Esophagus squamous epithelium (tissue), 5 donors: ENCODE measurements at places on chromosomes 6 and 20.

- DNase-seq, result no peak
These were observed 108.5 kb upstream of the FLRT3 start for GRCh38 chr20:14445902-14446301.

DNA sequence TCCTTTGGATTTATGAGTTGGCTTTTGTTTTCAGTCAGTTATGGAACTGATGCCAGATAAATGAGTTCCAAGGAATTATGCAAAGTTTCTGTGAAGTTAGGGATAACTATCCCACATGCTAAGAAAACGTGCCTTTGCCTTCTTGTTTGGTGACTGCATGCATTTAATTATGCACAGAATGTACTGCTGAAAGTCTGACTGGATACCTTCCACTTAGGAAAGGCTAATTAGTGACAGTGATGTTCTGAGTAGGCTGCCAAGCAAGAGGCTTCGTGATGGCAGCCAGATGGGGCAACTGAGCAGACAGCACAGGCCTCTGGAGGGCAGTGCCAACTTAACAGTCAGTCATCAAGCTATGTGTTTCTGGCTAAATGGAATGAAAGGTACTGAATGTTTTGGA lies 289.9 kb downstream of the CD109 start:
- DNase-seq, result no peak

- DNase-seq, result no peak
These were observed 18.1 kb downstream of the STXBP5 start for GRCh38 chr6:147222160-147222838.

- no peak for DNase-seq
These were observed 1.8 kb upstream of the ABT1 start for GRCh38 chr6:26594730-26595632.

GRCh38 chr6:166526937-166527336 lies 59.5 kb downstream of the RAMACL start:
- DNase-seq, result no peak

GRCh38 chr20:23390091-23390774 lies 28.3 kb downstream of the GZF1 start:
- DNase-seq, result no peak

DNA sequence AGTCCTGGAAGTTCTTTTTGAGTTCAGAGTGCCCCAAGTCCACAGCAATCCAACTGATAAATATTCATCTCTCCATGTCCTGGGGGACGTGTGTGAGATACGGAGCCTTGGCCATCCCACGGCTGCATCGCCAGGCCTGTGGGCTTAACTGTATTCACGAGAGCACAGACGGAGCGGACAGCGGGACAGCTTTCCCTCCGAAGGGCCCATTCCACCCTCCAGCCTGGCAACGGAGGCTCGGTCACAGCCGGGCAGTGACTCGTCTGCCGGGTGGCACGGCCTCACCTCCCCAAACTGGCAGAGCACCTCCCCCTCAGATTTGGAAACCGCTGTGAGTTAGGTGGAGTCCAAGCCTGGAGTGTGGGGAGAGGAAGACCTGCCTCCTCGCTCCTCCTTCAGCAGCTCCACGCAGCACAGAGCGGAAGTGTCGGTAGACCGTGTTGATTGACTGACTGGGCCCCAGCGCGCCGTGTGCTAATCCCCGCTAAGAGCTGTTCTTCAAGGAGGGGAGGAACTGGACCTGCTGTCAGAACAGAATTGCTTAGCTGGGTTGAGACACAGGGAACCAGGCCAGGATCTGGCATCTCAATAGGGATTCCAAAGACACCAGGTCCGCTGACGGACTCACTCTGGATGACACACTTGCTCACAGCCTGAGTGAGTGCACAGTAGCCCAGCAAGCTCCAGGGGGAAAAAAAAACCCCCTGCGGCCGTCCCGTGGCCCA lies 10.9 kb downstream of the FOXF2 start:
- no peak for DNase-seq

- no peak for DNase-seq
These were observed 91.7 kb downstream of the NCR2 start for GRCh38 chr6:41426888-41427641.

DNA sequence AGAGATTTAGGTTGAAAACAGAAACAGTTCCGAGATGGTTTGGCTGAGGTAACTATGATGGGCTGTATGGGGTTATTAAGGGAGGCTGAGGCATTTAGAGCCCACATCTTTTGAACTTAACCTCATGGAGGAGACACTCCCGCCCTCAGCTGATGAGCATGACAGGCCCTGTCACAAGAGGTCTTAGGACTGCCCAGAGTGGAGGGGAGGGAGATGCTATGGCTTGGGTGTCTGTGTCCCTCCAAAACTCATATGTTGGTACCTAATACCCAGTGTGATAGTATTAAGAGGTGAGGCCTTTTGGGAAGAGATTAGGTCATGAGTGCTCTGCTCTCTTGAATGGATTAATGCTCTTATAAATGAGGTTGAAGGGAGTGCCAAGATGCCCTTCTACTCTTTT lies 126.6 kb downstream of the CDC5L start:
- DNase-seq, result no peak

DNA sequence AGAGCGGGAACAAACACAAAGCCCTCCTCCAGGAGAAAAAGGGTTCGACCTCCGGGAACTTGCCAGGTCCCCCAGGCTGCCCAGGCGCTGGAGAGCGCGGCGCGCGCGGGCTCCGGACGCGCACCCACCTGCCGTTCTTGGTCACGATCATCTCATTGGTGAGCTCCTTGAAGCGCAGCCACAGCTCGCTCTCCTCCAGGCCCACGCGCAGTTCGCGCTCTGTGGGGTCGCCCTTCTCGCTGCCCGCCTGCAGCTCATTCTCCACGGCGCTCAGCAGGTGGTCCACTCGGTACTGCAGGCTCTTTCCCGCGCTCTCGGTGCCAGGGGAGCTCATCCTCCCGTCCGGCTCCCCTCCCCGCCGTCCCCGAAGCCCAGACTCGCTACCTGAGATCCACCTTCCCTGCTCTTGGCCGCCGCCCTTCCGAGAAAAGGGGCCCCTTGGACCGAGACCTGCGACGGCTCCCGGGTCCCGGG lies 356 bp downstream of the TBXT start:
- DNase-seq, result no peak

- DNase-seq, result no peak
These were observed 38.1 kb upstream of the FAM135A start for GRCh38 chr6:70375166-70375565.

DNA sequence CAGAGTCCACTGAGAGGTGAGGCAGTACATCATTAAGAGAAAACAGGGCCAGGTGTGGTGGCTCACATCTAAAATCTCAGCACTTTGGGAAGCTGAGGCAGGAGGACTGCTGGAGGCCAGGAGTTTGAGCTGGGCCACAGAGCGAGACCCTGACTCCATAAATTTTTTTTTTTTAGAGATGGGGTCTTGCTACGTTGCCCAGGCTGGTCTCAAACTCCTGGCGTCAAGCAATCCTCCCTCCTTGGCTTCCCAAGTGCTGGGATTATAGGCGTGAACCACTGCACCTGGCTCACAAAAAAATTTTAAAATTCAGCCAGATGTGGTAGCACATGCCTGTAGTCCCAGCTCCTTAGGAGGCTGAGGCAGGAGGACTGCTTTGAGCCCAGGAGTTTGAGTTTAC lies 17.3 kb downstream of the PPIL1 start:
- DNase-seq, result no peak

GRCh38 chr6:142015011-142015410 lies 117.7 kb upstream of the GJE1 start:
- DNase-seq, result no peak

GRCh38 chr20:36950414-36951197 lies 902 bp downstream of the SAMHD1 start:
- DNase-seq, result no peak

GRCh38 chr6:14228571-14228970 lies 111.0 kb downstream of the CD83 start:
- no peak for DNase-seq

DNA sequence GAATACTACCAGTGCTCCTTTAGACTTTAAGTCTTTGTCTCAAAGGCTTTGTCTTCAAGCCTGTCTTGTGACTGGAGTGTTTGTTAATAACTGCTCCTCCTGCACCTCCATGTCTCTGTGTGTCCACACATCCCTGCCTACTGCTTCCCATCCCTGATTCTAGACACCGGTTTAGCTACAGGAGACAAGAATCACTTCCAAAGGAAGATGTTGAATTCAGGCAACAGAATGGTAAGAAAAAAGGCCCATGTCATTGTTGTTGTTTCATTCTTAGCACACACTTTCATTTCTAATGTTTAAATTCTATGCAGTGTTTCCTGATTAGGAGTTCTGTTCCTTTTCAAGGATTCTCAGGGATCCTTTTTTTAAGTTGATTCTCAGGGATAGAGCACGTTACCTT lies 293.6 kb upstream of the STXBP5 start:
- no peak for DNase-seq

DNA sequence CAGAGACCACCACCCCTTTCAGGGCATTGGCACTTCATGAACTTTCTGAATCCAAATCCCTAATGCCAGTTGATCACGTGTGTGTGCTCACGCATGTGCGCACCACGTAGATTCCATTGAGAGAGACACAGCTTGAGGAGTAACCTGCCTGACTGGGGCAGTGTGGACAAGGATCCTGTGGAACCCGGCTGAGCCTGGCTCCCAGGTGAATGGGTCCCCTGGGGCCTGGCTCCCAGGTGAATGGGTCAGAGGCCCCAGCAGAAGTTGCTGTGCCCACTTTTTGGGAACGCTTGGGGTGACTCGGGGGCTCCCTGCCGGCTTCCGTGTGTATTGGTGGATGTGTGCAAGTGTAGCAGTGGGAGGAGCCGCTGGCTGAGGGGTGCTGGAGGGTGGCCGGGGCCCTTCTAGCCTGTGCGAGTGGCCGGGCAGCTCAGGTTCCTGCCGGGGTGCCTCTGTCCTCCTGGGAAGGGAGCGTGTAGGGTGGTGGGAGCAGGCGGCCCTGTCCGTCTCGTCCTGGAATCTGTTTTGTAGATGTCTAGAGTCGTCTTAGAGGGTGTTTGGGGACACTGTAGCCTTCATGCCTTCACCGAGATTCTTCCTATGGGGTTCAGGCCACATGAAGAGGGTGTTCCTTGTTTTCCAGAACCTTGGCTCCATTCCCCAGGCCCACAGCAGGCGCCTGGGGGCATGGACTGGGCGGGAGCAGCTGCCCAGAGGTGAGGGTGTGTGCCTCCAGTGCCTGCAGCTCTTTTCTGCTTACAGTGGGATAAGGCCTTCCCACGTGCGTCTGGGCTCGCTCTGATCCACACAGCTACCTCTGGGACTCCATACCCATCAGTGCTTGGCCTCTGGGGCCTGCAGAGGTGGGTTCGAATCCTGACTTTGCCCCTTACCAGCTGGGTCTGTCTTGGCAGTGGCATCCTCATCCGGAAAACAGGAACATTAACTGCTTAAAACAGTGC lies 3.2 kb downstream of the RBM38 start:
- no peak for DNase-seq

DNA sequence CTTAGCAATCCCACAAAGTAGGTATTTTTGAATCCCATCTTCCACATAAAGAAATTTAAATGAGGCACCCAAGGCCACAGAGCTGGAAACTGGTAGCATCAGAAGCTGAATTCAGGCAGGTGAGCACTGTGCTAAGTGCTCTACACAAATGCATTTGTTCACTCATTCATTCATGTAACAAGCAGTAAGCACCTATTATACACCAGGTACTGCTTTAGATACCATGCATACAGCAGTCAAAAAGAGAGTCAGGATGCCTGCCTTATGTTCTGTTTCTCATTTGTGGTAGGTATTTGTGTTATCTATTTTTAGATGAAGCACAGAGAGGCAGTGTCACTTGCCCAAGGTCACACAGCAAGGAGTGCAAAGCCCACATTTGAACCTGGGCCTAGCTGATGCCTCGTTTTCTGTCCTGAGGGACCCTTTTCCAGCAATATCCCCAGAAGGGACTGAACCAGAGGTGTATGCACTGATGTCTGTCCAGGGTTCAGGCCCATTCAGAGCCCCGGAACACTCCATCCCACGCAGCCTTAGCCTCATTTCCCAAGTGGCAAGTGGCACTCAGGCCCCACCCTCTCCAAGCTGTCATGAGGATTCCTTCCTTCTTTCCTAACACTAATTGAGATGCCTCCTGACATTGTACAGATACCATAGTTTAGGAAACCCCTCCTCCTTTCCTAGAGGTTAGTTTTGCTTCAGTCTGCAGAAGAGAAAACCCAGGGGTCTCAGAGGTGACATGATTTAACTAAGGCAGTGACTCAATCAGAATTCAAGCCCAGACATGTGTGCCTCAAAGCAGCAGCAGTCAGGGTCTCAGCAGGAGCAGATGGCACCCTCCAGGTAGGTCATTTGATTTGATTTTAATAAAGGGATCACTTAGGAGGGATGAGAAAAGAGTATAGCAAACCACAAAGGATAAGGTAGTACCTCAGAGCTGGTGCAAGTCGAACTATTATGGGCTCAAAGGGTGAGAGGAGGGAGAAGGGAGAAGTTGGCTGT lies 61.2 kb upstream of the SIRPA start:
- DNase-seq, result no peak

DNA sequence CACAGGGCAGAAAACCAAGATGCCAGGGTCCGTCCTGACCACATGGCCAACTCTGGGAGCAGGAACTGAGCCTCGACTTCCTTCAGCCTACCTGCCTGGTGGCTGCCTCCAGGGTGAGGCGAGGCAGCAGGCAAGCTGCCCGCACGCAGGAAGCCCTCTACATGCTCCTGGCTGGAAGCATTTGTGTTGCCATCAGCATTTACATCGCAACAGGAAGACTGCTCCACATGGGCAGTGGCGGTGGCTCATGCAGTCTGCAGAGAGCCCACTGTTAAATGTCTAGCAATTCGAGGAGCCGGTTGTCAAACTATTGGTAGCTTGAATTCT lies 233.8 kb downstream of the SYNDIG1 start:
- DNase-seq, result no peak

DNA sequence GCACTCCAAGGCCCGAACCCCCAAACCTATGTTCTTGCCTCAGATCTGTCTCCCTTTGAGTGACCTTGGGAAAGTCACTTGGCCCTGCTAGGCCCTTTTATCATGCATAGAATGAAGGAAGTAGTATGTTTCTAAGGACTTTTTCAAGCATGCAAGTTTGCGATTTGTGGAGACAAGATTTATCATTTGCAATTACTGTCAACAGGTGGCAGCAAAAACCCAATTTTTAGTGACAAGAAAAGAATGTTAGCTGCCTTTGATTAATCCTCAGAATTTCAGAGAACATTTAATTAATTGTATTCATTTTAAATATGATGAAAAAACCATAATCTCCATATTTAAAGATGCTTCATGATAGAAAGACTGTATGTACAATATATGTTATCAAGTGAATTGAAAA lies 28.3 kb upstream of the PREP start:
- no peak for DNase-seq

DNA sequence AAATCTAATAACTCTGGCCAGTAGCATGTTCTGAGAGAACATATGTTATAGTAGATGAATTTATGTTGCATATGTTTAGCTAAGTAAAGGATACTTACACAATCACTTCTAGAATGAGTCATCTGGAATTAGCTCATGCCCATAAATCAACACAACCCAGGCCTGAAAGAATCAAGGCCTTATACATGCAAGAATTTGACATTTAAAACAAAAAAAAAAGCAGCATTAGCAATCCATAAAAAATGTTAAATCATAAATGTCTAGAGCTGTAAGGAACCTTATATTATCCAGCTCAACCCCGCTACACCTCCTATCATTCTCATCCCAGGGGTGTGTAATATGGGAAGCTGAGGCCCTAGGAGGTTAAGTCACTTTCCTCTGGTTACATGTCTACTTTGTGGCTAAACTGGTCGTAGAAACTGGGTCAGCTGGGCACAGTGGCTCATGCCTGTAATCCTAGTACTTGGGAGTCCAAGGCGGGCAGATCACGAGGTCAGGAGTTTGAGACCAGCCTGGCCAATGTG lies 105.2 kb upstream of the CARMIL1 start:
- DNase-seq, result no peak

GRCh38 chr6:45003961-45004360 lies 324.2 kb upstream of the RUNX2 start:
- no peak for DNase-seq
